ENCODE measurements at places on chromosomes 4 and X.
A peak's percentile ranks its signal among the peaks of the same experiment; 100 is the strongest.

DNA sequence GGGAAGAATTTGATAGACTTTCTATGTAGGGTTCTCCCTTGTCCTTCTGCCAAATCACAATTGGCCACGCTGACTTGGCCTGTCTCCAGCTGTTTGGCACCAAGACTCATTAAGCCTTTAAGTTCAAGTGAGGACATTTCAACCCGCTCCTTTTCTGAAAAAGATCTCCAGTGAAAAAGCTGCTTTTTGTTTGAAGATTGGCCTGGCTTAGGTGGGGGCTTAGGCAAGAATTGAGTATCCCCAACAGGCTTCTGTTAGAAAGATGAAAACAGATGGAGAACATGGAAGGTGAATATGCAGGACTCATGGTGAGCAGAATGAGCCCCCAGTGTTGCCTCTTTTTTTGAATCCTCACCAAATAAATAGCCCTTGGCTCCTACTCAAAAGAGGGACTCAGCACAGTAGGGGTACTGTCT lies 28.5 kb upstream of the LIMCH1 start:
- no peak for DNase-seq

DNA sequence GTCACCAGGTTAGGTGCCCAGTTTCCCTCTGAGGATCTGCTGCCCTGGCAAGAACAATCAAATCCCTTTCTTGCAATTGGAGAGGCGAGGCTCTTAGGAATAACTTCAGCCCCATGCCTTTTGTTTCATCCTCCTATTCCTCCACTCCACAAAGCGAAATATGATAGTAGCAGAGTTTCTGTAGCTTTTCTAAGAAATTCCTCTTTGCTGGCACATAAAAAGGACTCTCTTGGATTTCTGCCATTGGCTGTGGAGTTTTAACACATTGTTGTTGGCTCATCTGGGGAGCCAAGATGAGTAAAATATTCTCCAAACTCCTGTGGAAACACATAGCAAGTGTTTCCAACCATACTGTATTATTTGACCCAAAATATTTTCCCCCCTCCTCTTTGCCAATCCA lies 11.0 kb upstream of the ADGRG2 start:
- DNase-seq: no peak

- DNase-seq: no peak
These were observed 87.1 kb upstream of the DDX53 start for GRCh38 chrX:22912616-22913015.

DNA sequence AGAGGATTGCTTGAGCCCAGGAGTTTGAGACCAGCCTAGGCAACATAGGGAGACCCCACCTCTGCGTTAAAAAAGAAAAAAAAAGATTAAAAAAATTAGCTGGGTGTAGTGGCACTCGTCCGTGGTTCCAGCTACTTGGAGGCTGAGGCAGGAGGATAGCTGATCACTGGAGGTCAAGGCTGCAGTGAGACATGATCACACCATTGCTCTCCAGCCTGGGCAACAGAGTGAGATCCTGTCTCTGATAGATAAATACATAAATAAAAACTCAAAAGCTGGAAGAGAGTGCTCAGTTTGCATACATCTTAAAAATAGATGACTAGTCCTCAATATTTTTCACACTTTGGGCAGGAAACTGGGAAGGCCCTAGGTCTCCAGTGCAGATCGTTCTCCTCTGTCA lies 54.1 kb downstream of the TMEM131L start:
- no peak for DNase-seq

DNA sequence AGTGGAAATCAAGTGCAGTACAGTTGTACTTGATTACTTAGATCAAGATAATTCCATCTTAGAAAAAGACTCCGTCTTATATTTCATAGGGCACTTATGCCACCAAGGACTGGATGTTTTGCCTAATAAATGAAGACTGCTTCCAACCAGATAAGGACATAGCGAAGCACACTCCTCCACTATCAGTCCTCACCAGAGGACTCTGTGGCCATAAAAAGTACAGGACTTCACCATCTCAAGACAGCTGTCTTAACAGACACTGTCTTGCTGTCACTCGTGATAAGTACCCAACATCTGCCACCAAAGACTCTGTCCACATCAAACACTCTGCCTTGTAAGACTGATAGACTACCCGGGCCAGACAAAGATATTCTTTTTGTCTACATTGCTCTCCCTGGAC lies 352.0 kb downstream of the TRAM1L1 start:
- DNase-seq: no peak

DNA sequence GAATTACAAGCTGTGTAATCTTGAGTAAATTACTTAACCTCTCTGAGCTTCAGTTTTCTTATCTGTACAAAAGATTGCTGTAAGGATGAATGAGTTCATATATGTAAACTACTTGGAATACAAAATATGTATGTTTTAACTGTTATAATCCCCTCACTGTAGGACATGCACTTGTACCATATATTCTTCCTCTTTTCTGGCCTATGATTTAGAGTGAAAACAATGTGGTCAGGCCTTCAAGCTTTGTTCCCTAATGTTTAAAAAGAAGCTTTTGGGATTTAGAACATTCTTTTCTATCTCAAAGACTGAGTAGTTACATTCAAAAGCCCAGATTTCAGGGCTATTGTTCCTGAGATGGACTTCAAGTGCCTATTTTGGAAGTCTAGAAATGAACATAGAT lies 26.7 kb upstream of the GPRIN3 start:
- no peak for DNase-seq

GRCh38 chr4:122341886-122342285 lies 36.9 kb upstream of the ADAD1 start:
- DNase-seq: no peak

DNA sequence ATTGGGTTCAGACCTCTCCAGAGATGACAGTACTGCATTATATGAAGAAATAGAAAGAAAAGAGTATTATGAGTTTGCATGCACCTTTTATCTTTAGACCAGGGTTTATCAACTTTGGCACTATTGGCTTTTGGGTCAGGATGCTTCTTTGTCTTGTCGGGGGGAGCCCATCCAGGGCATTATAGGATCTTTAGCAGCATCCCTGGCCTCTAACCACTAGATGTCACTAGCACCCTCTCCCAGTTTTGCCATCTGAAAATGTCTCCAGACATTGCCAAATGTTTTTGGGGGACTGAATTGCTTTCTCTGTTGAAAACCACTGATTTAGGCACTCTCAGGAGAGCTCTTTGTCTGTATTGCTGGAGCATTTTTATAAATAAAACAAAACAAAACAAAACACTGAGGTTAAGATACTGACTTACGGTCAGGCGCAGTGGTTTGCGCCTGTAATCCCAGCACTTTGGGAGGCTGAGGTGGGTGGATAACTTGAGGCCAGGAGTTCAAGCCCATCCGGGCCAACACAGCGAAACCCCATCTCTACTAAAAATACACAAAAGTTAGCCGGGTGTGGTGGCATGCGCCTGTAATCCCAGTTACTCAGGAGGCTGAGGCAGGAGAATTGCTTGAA lies 23.6 kb downstream of the CA5B start:
- no peak for DNase-seq

GRCh38 chrX:153989973-153990655 lies 17.6 kb downstream of the TMEM187 start:
- DNase-seq: no peak

- DNase-seq: no peak
These were observed 170.0 kb downstream of the ARHGAP10 start for GRCh38 chr4:147901916-147902315.

GRCh38 chrX:28756647-28757046 lies 169.4 kb downstream of the IL1RAPL1 start:
- DNase-seq: no peak

DNA sequence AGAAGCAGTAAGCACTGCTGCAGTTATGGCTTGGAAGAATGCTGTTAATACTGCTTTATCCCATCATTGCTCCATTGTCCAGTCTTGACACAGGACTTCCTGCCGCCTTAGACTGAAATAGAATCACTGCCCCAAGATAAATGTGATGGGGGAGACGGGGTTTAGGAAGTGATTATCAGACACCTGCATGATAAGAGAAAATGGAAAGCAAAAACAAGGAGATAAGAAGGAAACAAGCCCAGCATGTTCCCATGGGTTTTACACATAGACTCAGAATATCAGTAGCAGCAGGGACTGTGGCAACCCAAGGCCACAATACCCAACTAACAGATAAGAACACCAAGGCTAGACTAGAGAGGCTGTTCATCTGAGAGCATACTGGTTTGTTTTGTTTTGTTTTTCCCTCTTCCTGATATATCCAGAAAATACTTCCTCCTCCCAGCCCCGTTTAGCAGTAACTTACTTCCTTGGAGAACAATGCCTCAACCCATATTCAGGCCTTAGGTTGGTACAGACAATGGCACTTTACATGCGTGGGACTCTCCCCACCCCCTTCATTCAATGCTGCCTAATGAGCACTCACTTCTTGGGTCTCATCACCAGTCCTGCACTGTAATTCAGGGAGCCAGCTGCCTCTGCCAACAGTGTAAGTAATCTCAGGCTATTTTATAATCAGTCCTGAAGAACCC lies 232.6 kb downstream of the CBR4 start:
- DNase-seq: no peak

GRCh38 chr4:48340276-48340964 lies 909 bp upstream of the SLAIN2 start:
- no peak for DNase-seq

GRCh38 chrX:16082470-16083085 lies 40.8 kb upstream of the GRPR start:
- no peak for DNase-seq

DNA sequence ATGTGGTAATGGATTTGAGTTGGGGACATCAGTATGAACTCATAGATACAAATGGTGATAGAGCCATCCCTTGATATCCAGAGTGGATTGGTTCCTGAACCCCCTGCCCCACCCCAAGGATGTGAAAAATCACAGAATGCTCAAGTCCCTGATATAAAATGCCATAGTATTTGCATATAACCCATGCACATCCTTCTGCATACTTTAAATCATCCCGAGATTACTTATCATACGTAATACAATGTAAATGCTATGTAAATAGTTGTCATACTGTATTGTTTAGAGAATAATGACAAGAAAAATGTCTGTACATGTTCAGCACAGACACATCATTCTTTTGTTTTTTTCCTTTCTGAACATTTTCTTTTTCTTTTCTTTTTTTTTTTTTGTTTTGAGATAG lies 18.9 kb upstream of the SEPTIN11 start:
- no peak for DNase-seq

DNA sequence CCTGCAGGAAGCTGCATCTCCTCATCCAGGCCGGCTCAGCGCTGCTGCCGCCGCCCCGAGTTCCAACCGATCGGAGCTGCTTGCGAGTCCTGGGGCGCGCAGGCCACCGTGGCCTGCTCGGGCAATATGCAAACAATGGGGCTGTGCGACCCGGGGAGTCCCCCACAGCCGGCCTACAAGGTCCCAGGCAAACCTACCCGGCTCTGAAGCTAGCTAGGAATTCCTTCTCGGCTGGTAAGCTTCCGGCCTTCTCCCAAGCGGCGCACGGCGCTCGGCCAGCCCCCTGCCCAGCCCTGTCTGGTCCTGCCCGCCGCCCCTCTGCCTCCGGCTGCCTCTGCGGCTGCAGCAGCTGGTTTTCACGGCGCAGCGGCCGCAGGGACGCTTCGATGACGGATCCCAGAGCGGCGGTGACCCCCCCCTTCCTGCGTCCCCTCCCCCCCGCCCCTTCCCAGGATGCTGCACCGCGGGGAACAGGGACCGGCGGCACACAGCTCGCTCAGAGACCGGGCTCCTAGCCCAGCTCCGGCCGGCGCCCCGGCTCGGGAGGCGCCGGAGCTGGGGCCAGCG lies 59.4 kb downstream of the TSC22D3 start:
- DNase-seq: no peak

- no peak for DNase-seq
These were observed 202.1 kb upstream of the ANXA10 start for GRCh38 chr4:167890226-167890625.

DNA sequence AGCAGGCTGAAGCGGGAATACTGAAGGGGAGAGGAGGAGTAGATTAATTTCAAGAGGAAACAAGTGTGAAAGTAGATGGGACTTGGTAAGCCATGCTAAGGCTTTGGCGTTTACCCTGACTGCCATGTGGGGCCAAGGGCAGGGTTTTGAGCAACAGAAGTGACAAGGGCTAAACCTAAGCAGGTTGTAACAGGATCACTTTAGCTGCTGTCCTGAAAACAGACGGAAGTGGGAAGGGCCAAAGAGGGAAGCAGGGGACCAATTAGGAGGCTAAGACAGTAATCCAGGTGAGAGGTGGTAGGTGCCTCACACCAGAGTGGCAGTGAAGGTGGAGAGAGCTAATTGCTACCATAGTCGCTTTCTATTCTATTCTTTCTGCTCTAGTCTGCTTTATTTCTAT lies 166.5 kb downstream of the PJA1 start:
- no peak for DNase-seq

- no peak for DNase-seq
These were observed 50.3 kb downstream of the MED28 start for GRCh38 chr4:17664755-17665154.

DNA sequence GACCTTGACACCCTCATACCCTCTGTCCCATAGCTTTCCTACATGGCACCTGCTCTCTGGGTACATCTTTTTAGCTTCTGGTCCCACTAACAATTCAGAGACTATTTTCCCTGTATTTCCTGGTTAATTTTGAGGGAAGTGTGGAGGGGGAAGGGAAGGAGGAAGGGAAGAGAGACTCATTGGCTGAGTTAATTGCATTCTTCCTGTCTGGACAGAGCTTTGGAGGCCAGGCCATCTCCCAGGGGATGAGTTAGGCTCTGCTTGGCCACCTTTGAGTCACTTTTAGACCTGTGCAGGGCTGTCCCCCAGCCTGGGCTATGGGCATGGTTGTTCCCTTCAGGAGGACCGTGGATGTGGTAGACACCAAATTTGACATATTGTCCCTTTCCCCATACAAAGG lies 167.9 kb upstream of the PGRMC2 start:
- DNase-seq: no peak

- no peak for DNase-seq
These were observed 20.5 kb downstream of the RAB40A start for GRCh38 chrX:103498786-103499185.

DNA sequence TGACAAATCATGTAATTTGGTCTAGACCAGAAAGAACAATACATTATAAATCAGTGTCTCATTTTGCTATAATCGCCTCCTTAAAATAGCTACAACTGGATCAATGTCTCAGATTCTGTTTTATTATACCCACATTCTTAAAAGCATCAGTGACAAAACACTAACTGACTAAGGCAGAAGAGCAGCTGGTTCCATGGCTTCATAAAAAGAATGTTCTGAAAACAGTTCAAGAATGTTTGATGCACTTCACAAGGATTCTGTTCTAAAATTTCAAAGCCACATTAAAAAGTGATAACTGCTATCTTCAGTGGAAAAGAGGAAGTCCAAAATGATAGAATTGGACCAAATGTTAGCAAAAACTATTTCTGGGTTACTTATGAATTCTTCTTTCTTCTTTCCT lies 69.8 kb downstream of the COL25A1 start:
- DNase-seq: no peak

GRCh38 chr4:150078579-150079080 lies 385 bp downstream of the DCLK2 start:
- DNase-seq: peak; percentile 19

DNA sequence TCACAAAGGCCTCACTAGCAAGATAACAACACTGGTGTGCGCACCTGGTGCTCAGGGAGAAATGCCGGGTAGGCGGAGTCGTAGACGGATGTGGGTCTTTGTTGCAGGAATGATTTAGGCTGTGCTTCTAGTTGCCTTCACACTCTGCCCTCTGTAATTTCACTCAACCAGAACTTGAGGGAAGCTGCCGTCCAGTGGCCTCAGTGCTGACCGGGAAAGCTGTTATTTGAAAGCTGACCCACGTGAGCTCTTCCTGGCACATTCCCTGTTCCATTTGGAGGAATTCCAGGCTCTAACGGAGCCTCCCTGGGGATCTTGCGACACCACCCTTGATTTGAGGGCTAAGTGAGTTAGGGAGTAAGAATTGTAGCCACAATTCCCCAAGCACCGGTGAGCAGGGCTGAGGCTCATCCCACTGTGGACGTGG lies 15.9 kb downstream of the SH3TC1 start:
- DNase-seq: peak; percentile 39
